GM12892 (cell line): ENCODE measurements at places on chromosomes 12 and 14.
A peak's percentile ranks its signal among the peaks of the same experiment; 100 is the strongest.

GRCh38 chr14:76904100-76904739, 78.0 kb downstream of the LRRC74A start:
- no peak for DNase-seq

DNA sequence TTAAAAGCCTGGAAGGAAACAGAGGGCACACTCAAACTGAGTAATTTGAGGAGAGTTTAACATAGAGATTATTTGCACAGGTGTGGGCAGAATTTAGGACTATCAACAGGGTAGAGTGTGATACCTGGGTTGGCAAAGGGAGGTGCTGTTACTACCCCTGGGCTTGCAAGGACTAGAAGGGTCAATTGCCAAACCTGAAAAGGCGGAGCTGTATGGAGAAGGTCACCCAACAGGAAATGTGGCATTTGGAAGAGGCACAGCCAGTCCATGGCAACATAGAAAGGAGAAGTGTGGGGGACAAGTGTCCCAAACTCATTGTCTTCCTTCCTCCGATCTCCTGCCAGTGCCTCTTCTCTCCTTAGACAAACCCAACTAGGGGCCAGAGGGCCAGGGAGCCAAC, 21.6 kb upstream of the MED13L start:
- DNase-seq: no peak

- DNase-seq: no peak
Observed at GRCh38 chr12:123024819-123025391, 44.4 kb downstream of the ARL6IP4 start.

DNA sequence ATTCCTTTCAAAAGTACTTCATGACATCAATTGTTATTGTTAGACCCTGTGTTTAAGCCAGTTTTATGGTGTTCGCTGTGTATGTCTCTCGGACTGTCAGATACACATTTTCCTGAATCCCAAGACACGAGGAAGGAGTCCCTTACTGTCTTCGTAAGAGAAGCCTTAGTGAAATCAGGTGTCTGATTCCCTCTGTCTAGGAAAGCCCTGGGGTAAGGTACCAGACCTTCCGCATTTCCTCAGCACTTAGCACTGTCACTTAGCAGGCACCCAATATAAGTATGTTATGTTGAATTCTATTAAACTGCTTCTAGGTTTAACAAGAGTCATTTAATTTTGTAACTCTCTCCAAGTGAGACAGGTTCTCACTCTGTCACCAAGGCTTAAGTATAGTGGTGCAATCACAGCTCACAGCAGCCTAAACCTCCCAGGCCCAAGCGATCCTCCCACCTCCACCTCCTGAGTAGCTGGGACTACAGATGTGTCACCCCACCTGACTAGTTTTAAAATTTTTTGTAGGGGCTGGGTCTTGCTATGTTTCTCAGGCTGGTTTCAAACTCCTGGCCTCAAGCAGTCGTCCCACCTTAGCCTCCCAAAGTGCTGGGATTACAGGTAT, 111.0 kb downstream of the BBS10 start:
- no peak for DNase-seq

DNA sequence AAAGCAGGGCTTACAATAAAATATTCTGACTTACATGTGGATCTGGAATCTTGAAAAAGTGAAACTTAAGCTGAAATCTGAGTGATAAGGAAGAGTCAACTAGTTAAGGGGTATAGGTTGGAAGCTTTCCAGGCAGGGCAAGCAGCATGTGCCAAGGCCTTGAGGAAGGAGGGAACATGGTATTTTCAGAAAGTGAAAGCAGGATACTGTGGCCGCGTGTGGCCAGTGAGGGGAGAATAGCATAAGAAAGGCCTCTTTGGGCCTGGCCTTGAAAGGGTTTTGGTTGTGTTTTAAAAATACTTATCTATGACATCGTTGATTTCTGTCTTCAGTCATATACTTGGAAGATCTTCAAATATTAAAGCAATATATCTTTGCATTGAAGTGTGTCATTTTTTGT, 213.4 kb downstream of the AKAP6 start:
- no peak for DNase-seq

GRCh38 chr14:60514741-60515491, 6.0 kb downstream of the SIX6 start:
- DNase-seq: no peak

DNA sequence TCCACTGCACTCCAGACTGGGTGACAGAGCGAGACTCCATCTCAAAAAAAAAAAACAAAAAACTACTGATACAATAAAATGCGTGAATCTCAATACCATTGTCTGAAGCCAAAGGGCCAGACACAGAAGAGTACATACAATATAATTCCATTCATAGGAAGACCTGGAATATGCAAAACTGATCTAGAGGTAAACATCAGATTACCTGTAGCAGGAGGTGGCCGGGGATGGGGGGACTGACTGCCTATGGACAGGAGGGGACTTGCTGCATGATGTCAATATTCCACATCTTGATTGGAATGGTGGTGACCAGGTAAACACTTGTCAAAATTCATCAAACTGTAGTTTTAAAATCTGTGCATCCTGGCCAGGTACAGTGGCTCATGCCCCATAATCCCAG, 12.5 kb upstream of the FIGNL2 start:
- no peak for DNase-seq

- no peak for DNase-seq
Observed at GRCh38 chr14:68823434-68824206, 30.8 kb upstream of the ZFP36L1 start.

- no peak for DNase-seq
Observed at GRCh38 chr12:110804406-110804805, 42.4 kb upstream of the CCDC63 start.

DNA sequence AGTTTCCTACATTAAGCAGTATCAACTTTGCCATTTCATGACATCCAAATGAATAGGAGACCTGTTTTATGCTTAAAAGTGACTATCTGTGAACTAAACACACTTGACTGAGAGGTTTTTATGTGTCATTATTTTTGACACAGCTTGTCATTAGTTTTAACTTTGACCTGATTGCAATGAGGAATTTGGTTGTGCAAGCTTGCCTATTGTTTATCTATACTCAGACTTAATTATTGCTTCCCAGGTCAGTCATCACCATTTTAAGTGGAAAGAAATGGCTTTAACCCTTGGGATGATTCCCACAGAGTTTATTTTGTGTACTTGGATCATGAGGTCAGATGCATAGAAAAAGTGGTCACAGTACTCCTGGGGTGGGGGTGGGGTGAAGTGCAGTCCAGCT, 171.0 kb upstream of the PRICKLE1 start:
- DNase-seq: no peak

- DNase-seq: no peak
Observed at GRCh38 chr14:89473989-89474388, 57.0 kb upstream of the FOXN3 start.

- no peak for DNase-seq
Observed at GRCh38 chr12:122421187-122421820, 1.2 kb downstream of the CLIP1 start.

GRCh38 chr12:120242275-120242799, 23.2 kb downstream of the PXN start:
- no peak for DNase-seq

- DNase-seq: no peak
Observed at GRCh38 chr12:132606466-132606865, 3.9 kb downstream of the LRCOL1 start.

DNA sequence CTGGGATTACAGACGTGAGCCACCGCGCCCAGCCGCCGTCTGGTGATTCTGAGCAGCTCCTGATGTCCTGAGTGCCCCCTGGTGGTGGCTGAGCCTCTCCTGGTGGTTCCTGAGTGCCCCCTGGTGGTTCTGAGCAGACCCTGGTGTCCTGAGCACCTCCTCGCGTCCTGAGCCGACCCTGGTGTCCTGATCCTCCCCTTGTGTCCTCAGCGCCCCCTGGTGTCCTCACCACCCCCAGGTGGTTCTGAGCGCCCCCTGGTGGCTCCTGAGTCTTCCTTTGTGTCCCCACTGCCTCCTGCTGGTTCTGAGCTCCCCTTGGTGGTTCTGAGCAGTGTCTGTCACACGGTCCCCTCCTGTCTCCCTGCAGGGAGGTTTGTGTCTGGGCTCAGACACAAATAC, 1304.9 kb downstream of the TMEM121 start:
- DNase-seq: peak; percentile 41

GRCh38 chr12:72094490-72094889, 155.8 kb downstream of the TPH2 start:
- no peak for DNase-seq

GRCh38 chr14:104574978-104575583, 4.5 kb upstream of the C14orf180 start:
- no peak for DNase-seq

GRCh38 chr12:52920937-52921336, 16.1 kb upstream of the KRT8 start:
- no peak for DNase-seq

DNA sequence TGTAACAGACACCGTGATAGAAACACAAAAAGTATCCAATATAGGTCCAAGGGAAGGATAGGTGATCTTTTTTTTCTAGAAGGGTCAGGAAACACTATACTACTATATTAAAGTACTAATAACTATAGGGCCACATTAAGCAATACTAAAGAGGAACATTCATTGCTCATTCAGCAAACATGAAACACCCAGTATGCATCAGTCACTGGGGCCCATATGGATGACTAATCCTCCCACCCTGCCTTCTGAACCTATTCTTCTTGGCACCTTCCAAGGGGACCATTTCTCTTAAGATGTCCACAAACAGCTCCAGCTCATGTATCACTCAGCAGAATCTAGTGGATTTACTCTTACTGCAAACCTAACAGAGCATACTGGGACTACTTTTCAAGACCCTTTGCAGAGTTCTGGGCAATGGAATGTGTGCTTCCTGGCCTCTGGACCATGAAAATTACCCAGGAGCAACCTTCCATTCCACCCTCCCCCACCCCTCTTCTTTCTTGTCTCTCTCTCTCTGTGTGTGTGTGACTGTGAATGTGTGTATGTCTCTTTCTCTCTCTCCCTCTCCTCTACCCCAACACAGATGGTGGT, 187.9 kb downstream of the EPS8 start:
- DNase-seq: no peak

DNA sequence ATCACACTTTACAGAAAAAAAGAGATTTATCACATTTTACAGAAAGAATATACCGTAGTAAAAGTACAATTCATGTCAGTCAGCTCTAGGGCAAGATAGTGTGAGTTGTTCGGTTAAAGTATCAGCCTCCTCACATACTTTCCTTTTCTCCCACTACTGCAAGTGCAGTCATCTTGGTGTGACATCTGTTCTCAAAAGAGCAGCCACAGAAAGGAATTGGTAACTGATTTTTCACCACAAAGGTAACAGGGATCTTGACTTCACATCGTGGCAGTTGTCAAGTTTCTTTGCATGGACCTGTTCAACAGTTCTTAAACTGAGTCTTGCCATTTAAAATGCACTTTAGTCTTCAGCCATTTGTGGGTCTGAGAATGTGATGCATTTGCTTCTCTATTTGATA, 5.0 kb upstream of the E2F7 start:
- DNase-seq: no peak

DNA sequence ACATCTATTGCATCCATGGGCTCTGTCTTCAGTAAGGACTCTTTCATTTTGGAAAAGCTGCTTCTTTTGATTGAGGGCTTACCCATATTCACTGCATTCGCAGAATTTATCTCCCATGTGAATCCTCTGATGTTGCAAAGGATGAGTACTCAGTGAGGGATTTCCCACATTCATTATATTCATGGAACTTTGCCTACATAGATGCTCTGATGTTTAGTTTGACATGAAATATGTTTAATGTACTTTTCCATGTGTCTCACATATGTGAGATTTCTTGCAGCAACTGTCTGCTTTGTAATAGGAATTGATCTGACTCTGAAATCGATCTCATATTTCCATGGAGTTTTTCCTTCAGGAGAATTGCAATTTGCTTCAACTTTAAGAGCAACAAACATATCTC, 1699.6 kb upstream of the FLRT2 start:
- no peak for DNase-seq

DNA sequence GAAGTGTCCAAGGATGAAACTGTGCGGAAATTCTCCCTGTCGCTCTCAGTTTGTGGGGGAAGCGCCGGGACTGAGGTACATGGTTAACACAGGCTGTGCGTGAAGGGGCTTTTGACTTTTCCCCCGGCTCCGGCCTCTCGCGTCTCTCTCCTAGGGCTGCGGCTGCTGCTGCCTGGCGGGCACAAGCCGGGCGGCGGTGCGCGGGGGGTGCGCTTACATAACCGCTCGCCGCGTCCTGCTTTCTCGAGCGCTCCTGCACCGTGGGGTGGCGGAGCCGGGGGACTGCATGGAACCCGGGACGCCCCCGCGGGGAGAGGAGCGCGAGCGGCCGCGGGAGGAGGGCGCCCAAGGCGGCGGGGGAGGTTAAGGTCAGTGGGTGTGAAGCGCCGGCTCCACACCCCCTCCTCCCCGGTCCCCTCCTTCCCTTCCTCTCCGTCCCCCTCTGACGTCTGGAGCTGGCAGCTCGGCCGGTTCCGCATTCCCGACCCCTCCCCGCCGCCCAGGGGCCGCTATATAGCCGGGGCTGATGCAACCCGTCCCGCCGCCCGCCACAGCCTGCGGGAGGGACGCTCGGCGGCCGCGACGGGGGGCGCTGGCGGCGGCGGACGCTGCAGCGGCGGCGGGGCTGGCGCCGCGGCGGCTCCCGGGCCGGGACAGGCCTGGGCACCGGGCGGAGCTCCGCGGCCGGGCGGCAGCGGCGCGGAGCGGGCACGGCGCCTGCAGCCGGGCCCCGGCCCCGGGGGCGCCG, at the start of gene JDP2:
Gene JDP2 (plus strand): TSS at position 541 of the 748 bp plus-strand sequence. CDS start 9,899 bp downstream, outside the sequence.
- DNase-seq: peak; percentile 60

DNA sequence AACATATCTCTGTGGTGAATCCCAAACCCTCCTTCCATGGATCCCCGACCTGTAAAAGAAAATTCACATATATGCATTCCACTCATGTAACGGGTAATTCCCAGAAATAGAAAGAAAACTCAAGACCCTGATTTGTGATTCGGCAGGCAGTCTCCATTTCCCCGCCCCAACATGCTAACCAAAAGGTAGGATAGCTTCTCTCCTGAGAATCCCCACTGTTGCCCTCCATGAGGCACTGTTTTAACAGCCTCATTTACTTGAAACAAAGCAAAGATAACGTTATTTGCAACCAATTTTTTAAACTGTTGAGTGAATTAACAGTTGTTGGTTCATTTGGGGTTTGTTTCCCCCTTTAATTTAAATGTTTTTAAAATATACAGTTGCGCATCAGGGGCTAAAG, 774 bp upstream of the SLC2A13 start:
- DNase-seq: no peak

GRCh38 chr14:96368534-96368933, 5.2 kb downstream of the GSKIP start:
- no peak for DNase-seq

- no peak for DNase-seq
Observed at GRCh38 chr12:5748027-5748426, 197.0 kb downstream of the ANO2 start.

DNA sequence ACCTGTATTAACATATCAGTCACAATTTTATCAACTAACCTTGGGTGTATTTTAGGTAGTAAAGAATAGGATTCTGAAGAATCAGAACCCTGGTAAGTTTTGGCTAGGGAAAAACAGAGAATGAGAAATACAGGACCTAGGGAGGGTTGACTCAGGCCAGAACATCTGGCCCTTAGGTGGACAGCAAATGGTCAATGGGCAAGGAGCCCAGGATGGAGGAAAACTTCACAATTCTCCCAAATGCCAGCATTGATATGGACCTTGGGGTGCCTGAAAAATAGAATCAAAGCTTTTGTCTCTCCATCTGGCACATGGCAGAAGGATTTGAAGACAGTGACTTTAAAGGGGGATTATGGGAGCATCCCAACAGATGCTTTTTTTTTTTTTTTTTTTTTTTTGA, 32.7 kb upstream of the PRPF39 start:
- DNase-seq: no peak

- no peak for DNase-seq
Observed at GRCh38 chr12:118307069-118307954, 65.4 kb downstream of the TAOK3 start.

- peak; percentile 36 for DNase-seq
Observed at GRCh38 chr14:95774265-95775160, 60.6 kb upstream of the TCL1A start.

GRCh38 chr12:56221757-56222530, at the start of gene RNF41:
RNF41 (minus strand) TSS chr12:56221922; CDS start chr12:56214047, 7,875 bp downstream.
- DNase-seq: peak; percentile 97
